ENCODE measurements at places on chromosomes 3 and 15.
A peak's percentile ranks its signal among the peaks of the same experiment; 100 is the strongest.

GRCh38 chr3:152618529-152618928 lies 216.4 kb upstream of the P2RY1 start:
- DNase-seq, result no peak

DNA sequence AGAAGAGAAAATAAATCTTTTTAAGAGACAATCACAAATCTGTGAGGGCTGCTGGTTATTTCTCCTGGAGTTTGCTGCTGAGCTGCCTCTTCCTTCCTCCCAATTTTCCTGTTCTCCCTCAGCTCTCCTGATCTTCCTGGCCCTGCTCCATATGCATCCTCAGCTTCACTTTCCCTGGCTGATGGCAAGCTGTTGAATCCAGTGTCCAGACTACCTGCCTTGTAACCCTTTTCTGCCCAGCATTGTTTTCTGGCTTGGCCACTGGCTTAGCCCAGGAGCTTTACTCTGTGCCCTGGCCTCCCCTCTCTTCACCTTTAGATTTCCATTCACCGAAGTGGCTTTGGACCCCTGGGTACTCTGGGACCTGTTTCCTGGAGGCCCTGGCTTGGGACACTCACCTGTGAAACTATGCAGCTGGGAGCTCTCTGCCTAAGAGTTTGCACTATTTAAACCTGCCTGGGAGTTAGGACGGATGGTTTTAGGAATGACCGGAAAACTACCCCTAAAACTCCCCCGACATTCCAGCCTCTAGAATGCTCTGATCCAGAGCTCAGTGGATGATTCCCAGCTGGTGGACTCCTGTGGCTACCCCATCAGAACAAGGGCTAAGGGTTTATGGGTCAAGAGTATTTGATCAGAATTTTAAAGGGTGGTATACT lies 90.0 kb downstream of the RBPMS2 start:
- no peak for DNase-seq

DNA sequence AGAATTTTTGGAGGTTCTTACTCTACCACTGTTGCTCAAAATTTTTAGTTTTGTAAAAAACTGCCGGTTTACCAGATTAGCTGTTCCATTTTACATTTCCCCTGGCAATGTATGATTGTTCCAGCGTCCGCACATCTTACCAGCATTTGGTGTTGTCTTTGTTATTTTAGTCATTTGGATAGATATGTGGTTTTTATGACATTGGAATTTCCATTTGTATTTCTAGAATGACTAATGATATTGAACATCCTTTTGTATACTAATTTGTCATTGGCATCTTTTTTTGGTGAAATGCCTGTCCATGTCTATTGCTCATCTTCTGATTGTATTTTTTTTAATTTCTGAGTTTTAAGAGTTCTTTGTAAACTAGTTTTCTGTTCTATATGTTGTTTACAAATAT lies 28.5 kb downstream of the LRRC28 start:
- DNase-seq, result no peak

- no peak for DNase-seq
Measured at GRCh38 chr3:133868758-133869475, 26.8 kb downstream of the RAB6B start.

GRCh38 chr3:32577581-32578556 lies 7.2 kb upstream of the DYNC1LI1 start:
- DNase-seq, result no peak

- DNase-seq, result no peak
Measured at GRCh38 chr3:123993818-123994217, 1.9 kb upstream of the ROPN1 start.

- DNase-seq, result no peak
Measured at GRCh38 chr3:150975992-150976368, 3.5 kb upstream of the CLRN1 start.

- no peak for DNase-seq
Measured at GRCh38 chr3:60932643-60933042, 318.6 kb downstream of the FHIT start.

DNA sequence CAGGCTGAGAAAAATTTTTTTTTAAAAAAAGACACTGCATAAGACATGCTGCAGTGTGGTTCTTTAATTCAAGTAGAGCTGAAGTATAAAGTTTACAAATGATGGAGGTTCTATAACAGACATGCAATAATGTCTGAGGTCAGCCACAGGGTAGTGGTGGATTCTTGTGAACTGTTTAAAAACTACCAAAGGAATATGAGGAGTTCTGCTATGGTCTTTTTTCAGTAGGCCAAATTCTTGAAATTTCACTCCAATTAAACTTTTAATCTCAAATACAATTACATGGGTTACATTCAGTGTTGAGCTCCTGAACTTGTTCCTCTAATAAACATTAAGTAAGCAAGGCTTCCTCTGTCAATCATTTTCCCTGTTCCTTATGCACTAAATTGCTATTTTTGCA lies 122.7 kb downstream of the PLD1 start:
- no peak for DNase-seq

DNA sequence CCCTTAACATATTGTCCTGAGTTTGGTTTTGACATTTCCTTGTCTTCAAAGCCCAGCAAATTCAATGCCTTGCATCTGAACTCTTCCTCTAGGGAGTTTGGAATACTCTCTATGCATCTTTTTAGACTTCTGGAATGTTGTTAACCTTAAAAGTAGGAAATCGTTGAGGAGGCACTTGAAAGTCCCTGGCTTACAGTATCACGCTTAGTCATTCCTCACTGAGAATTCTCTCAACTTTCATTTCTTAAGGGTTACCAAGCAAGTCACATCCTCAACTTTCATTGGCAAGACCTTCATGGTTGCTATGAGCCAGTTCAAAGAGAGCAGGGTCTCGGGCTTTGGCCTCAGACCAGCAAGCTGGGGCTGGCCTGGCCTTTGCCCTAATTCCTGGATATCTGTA lies 89.9 kb downstream of the ASB7 start:
- no peak for DNase-seq

DNA sequence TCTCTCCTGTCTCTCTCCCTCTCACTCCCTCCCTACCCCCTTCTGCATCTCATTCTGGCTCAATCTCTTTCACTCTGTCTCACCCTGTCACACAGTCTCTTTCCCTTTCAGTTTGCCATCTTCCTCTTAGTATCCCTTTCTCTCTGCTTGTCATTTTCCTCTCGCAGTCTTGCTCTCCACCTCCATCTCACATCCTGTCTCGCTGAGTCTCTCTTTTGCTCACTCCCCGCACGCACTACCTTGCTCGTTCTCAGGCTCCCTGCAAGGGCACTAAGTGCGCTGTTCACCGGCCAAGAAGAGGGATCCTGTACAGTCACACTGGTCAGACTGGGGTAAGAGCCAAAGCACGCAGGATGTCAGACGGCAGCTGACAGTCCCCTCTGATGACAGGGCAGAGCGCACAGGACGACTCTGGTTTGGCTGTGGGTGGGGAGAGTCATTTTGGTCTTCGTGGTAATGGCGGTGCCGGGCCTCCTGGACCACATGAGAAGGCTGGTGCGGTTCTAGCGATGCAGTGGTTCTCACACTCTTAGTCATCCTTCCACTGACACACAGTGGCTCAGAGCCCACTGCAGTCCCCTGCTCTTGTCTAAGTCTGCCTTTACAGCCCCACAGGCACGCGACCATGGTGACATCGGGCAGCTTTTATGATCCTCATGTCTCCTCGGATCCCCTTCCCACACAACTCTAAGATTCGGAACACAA lies 356.8 kb downstream of the FOXP1 start:
- no peak for DNase-seq

DNA sequence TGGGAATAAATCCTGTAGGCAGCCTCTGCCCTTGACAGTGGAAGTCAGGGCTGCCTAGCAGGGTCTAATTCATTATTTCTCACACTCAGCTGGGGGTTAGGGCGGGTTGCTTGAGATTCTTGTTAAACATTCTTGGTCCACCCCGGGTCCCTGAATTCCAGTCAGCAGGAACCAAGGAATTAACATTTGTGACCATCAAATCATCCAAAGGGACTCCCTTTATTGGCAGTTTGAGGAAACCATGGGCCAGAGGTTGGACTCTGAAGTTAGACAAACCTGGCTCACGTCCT lies 122.8 kb downstream of the EEFSEC start:
- no peak for DNase-seq

DNA sequence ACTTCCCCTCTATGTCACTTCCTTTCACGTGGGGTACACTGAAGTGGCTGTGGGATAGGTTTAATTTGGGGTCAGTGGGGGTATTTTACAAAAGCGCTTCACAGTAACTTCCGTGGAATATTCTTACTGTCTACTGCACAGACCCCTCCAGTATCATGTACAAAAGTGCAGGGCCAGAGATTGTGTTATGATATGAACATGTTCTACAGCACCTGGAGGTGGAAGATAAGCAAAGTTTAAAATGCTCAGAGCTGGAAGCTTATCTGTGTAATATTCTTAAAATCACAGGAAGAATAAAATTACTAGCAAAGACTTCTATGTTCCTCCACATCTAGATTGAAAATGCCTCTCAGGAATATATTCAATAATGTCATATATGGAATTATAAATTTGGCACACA lies 84.1 kb upstream of the TRIM42 start:
- DNase-seq, result no peak

GRCh38 chr3:149967086-149967685 lies 3.5 kb downstream of the PFN2 start:
- DNase-seq, result no peak

- DNase-seq, result peak; percentile 86
Measured at GRCh38 chr3:47394881-47395280, 14.1 kb downstream of the PTPN23 start.

GRCh38 chr3:196726788-196727675 lies 12.6 kb upstream of the PAK2 start:
- DNase-seq, result no peak

DNA sequence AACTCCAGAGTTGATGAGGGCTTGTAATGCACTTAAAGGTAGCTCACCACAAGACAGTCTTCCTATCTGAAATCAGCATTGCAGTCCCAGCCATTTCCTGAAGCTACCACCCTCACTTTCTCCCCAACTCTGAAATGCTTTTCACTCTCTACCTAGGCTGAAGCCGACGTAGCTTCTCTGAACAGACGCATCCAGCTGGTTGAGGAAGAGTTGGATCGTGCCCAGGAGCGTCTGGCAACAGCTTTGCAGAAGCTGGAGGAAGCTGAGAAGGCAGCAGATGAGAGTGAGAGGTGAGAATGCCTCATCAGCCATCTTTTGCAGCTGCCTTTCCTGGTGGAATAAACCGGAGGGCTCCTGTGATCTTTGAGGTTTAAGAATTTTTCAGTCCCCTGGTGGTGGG lies 14.3 kb downstream of the TPM1 start:
- no peak for DNase-seq
